ENCODE measurements at places on chromosomes 6 and 20.

- no peak for DNase-seq
Observed at GRCh38 chr6:39196673-39197091, 32.6 kb downstream of the KCNK5 start.

DNA sequence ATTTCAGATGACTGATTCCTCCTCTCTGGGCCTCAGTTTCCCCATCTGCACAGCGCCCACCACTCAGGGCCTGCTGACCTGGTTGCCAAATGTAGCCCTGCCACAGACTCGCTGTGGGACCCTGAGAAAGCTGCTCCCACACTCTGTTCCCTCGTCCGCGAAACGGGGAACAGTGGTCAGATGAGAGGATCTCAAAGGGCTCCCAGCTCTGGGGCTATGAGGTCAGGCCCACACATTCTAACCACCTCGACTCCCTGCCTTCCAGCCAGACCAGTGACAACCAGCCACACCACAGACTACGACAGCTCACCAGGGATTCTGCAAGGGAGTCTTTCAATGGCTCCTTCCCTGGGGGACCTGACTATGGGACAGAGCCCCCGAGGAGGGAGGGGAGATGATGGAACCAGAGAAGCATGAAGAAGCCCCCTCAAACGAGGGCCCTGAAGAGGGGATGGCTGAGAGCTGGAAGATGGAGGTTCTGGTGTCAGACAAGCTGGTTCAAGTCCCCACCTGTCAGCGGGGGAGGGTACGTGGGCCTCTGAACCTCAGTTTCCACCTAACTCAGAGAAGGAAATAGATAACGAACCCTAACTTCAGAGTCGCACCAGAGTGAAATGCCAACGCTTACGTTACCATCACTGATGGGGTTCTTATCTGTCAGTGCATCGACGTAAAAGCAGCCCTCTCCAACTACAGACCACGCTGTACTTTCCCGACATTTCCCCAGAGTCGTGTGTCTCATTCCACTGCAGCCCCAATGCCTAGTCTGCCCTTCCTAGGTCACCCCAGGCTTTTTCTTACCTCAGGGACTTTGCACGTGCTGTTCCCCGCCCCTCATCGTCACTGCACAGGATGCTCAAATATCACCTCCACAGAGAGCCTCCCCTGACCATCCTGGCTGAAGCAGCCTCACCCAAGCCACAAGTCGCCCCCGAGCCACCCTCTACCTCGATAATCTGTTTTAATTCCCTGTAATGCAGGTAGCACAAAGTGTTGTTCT lies 60.5 kb downstream of the PREX1 start:
- no peak for DNase-seq

DNA sequence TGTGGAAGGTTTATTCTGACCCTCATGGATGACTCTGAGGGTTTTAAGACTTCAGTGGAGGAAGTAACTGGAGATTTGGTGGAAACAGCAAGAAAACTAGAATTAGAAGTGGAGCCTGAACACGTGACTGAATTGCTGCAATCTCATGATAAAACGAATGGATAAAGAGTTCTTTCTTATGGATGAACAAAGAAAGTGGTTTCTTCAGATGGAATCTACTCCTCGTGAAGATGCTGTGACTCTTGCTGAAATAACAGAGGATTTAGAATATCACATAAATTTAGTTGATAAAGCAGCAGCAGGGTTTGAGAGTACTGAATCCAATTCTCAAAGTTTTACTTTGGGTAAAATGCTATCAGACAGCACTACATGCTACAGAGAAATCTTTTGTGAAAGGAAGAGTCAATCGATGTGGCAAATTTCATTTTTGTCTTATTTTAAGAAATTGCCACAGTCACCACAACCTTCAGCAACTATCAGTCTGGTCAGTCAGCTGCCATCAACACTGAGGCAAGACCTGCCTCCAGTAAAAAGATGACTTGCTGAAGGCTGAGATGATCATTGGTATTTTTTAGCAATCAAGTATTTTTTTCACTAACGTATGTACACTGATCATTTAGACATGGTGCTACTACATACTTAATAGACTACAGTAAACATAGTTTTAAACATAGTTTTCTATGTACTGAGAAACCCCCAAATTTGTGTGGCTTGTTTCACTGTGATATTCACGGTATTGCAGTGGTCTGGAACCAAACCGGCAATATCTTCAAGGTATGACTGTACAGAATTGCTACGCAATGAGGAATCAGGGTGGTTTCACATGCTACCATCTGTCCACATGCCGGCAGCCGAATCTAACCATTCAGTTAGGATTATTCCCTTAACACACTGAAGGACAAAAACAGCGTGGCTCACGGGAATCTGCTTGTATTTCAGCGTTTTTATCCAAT lies 149.0 kb downstream of the MYB start:
- no peak for DNase-seq

- DNase-seq, result no peak
Observed at GRCh38 chr6:61867635-61868034, 418.4 kb downstream of the KHDRBS2 start.

GRCh38 chr6:163133017-163133416 lies 281.5 kb upstream of the QKI start:
- DNase-seq, result no peak
